NCI-H146 (cell line): ENCODE measurements at places on chromosomes 7 and 10.

- no peak for DNase-seq
These were observed 396.5 kb upstream of the PFKP start for GRCh38 chr10:2670864-2671263.

DNA sequence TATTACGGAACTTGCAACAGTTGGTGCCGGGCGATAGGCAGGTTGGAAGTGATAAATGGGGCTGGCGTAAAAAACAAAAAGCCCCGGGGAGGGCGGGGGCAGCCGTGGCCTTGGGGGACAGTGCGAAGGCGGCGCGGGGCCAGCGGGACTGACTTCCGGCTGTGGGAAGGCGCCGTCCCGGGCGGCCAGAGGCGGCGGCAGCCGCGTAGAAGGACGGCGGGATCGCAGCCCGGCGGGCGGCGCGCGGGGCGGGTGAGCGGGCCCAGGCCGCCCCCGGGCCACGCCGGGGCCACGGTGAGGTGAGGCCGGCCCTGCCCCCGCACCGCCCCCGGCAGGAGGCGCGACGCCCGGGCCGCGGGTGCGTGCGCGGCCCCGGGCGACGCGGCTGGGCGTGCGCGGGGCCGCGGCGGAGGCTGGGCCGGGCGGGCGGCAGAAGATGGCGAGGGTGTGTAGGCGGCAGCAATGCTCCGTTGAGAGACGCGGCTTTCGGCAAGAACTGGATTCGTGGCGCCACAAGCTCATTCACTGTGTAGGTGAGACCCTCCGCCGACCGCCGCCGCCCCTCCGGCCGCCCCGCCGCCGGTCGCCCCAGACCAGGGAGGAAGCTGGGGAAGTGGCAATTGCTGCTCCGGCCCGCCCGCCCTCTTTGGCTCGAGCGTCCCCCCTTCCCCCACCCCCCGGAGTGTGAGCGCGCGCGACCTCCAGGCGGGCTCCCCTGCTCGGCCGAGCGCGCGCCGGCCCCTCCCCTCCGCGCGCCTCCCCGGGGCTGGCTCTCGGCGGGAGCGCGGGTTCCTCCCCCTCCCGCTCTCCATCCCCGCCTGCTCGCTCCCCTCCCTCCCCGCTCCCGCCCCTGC is at the start of gene LCOR:
Gene LCOR, plus strand, starts transcription at position 432 of the 854 bp plus-strand sequence. CDS start 116,760 bp downstream, outside the sequence.
- peak; percentile 86 for DNase-seq

- DNase-seq: peak; percentile 43
These were observed 470.7 kb downstream of the DNAJB6 start for GRCh38 chr7:157807510-157807909.

GRCh38 chr7:13320333-13320732 is 632.9 kb downstream of the ARL4A start:
- DNase-seq: no peak

GRCh38 chr7:108134486-108134885 is 4.3 kb upstream of the LAMB4 start:
- no peak for DNase-seq

- no peak for DNase-seq
These were observed 105.3 kb downstream of the PARD3 start for GRCh38 chr10:34709637-34710390.

GRCh38 chr10:52135101-52135500 is 179.0 kb upstream of the DKK1 start:
- no peak for DNase-seq

GRCh38 chr10:62691336-62691735 is 113.2 kb upstream of the ADO start:
- no peak for DNase-seq

DNA sequence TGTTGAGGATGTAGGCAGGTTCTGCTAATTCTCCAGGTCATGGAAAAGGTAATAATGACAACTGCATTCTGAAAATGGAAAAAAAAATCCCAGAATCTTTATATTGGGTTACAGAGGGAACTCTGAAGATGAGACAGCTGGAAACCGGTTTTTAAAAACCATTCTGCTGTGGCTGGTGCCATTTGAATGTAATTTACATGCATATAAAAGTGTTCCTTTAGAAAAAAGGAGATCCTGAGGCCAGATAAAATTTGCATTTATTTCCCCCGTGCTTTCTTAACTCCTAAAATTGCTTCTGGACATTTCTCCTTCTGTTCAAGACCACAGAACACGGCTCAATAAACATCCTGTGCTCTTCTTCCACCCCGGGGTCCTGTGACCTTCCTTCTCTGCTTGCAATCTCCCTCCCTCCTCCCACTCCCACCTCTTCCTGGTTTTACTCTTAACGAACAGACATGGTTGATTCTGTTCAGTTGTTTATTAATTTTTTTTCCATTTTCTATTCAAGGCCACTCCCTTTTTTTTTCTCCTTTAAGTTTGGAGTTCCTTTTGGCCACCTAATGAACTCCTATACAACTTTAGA is 41.6 kb downstream of the SH2D4B start:
- no peak for DNase-seq

DNA sequence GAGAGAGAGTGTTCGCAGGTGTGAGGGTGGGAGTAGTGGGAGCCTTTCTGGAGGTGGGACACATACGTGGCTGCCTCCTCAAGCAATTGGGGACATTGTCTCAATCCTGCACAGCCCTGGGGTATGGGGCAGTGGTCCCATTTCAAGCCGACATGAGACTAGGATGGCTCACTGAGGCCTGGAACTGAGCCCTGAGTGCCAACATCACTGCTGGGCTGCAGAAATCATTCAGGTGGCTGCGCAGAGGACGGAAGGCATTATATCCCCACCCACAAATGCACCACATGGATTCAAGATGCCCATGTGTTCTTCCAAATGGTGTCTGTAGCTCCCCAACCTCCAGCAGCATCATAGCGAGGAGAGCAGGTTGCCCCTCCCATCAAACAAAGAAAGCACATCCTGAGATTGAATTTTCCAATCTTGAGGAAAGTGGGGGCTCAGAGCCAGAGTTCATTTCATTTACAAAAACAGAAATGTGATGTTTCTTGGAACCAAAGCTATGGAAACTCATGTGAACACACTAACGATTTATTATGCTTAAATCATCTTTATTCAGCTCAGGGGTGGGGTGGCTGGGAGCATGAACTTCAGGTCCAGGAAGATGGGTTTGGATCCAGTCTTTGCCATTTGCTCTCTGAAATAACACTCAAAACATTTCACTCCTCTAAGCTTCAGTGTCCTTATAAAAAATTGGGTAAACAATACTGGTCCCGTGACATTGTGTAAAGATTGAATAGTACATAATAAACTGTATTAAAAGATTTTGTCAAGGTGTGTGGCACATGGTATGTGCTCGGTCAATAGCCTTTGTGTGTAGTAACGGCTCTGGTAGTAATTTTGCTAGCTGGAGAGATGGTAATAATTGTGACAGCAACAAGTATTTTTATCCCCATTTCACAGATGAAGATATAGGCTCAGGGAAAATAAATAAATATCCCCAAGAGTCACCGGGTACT is 4.6 kb downstream of the SFTPA2 start:
- no peak for DNase-seq

GRCh38 chr10:15137636-15138035 is 30.9 kb downstream of the NMT2 start:
- DNase-seq: no peak

GRCh38 chr10:5915451-5915850 is 25.4 kb downstream of the FBH1 start:
- no peak for DNase-seq

GRCh38 chr7:116547347-116547746 is 22.5 kb downstream of the CAV1 start:
- no peak for DNase-seq
